ENCODE measurements at places on chromosomes 2 and 18.

GRCh38 chr2:109138449-109138848, 9.4 kb downstream of the SH3RF3 start:
- no peak for DNase-seq

GRCh38 chr2:157194844-157195243, 62.7 kb upstream of the GALNT5 start:
- no peak for DNase-seq

DNA sequence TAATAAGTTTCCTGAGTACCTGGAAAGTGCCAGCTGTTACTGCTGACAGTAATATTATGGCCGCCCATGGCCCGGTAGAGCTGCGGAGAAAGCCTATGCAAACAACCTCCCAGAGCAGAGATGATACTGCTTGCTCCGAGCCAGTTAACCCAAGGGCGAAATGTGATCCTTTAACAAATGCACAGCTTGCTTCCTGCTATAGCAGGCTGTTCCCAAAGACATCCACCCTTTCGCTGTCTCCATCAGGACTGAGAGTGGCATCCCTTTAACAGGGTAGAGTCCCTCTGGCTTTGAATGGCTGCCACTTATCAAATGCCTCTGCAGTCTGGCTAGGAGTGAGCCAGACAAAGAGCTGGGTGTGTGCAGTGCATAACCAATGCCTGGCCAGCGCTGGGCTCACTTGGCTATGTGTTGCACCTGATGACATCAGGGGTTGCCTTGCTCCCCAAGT, 69.7 kb upstream of the DAPL1 start:
- DNase-seq: no peak

- no peak for DNase-seq
Observed at GRCh38 chr2:212364112-212364985, 174.3 kb downstream of the ERBB4 start.

- no peak for DNase-seq
Observed at GRCh38 chr18:65282096-65282495, 468.7 kb upstream of the CDH7 start.

- no peak for DNase-seq
Observed at GRCh38 chr2:75705921-75706320, 4.8 kb downstream of the GCFC2 start.

DNA sequence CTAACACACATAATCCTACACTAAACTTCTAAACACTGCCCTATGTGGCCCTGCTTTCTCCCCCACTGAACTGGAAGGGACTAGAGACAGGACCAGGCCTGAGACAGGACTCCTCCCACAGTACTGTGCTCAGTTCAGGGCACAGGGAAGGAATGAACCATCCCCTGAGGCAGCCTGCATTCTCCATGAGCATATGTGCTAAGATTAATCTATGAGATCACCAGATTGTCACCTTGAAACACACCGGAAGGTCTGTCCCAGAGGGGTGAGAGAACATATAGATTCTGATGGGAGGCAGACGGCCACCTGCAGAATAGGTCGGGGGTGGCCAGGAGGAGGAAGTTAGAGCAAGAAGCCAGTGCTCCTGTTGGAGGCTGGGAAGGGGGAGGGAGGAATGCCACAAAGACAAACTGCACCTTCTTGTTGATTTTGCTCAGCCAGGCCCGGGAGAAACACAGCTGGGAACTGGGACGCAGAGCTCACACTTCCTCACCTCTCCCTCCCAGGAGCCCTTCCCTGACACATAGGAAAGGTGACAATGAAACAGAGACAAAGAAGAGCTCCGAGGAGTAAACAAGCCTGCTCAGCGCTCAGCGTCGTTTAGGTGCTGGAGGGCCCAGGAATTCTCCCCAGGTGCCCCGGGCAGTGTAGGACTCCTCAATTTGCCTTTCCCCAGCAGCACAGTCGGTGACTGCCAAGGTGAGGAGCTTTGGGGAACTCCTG, 52.1 kb downstream of the ZBTB7C start:
- DNase-seq: no peak

DNA sequence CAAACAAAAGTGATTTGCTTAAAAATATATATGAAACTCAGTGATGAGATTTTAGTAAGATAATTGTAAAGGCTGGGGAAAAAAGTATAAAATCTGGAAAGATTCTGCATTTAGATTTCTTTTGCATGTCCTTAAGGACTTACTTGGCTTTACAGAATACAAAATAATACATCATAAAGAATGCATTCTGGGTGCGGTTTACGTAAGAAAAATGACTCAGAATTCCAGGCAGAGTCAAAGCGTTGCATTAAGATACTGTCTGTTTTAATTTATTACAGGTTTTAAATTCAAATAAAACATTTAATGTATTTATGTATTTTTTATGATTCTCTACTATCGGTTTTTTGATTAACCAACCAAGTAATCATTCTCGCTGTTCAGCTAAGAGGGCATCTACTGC, 178.0 kb downstream of the SH3BP4 start:
- no peak for DNase-seq

DNA sequence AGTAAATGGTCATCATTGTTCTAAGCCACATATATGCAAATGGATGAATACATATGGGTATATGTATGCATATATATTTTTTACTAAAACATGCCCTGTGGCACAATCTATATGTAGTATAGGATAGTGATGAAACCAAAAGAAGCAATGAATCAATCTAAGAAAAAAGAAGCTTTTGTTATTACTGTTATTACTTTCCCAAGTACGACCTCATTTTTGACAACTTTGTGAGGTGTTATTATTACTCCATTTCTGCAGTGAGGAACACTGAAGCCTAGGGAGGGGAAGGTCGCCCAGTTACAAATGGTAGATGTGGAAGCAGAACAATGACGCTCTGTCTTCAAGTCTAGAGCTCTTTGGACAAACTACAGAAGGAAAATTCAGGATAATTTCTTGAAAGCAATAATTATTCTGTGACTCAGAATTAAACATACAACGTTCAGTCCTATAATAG, 38.3 kb downstream of the STAT4 start:
- no peak for DNase-seq

DNA sequence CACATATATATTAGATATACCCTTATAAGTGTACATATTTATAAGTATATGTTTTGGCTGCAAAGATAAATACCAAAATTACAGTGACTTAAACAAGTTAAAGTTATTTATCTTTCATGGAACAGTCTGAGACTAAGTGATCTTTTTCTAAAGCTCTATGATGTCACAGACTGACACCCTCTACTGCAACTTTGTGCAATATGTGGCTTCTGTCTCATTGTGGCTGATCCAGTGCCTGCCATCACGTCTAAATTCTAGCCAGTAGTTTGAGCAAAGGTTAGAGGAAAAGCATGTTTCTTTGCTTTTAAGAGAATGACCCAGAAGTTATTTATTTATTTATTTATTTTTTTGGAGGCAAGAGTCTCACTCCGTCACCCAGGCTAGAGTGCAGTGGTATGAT, 13.8 kb upstream of the GATA6 start:
- no peak for DNase-seq

DNA sequence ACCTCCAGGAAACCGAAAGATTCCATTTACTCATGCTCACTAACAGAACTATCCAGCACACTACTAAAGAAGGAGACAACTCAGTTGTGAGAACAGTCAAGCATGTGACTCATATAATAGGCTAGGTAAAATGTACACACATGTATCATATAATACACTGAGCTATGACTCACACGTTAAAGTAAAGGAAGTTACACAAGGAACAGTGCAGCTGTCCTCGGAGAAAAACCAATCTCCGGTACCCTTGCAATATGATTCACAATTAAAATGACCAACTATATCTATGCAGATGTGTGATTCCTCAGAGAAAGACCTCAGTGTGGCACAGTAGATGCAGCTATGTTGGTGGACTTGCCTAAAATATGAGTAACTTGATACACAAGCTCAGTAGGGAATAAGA, 76.5 kb downstream of the STRN start:
- no peak for DNase-seq

DNA sequence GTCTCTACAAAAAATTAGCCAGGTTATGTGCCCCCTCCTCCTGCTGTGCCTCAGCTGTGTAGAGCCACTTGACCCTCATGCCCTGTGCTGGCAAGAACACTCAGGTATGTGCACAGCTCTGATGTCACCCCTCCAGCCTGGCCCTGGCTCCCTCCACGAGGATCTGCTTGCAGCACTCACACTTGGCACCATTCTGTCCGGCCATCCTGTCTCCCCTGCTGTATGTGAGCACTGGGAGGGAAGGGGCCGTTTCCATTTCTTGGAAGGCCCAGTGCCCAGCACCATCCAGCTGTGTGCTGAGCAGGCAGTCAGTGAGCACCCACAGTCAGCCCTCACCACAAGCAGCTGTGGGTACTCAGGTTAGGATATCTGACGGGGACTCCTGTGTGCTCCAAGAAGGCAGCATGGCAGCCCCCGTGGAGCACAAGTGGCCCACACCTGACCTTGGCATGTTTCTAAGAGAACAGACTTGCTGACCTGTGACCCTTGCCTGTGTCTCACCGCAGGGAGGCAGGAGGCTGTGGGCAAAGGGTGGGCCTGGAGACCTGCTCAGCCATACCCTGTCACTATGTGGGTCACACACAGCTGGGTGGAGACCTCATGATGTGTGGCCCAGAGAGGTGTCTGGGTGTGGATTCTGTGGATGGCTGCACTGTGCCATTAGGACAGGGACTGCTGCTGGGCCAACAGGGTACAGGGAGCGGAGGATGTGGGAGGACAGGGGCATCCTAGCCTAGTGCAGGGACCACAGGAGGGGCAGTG, 31.5 kb downstream of the USP34 start:
- no peak for DNase-seq

DNA sequence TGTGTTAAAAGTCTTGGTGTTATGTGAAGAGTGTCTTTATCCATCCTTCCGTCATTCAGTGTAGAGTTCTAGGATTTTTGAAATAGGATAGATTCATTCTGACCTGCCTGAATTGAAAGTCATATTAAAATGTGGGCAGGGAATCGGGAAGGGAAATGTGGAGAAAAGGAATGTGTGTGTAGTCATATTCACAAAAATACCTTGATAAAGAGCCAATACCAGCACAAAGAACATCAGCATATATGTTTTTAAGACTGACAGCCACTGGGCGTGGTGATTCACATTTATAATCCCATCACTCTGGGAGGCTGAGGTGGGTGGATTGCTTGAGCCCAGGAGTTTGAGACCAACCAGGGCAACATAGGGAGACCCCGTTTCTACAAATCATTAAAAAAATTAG, 188.1 kb downstream of the CAMKMT start:
- no peak for DNase-seq

GRCh38 chr2:163436963-163437362, 298.8 kb downstream of the FIGN start:
- DNase-seq: no peak

DNA sequence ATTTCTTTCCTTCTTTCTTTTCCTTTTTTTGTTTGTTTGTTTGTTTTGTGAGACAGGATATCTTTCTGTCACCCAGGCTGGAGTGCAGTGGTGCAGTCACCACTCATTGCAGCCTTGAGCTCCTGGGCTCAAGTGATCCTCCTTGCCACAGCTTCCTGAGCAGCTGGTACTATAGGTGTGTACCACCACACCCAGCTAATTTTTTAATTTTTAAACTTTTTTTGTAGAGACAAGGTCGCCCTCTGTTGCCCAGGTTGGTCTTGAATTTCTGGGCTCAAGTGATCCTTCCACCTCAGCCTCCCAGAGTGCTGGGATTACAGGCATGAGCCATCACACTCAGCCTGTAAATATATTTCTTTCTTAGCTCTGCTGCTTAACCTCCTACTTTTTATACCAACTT, 83.4 kb upstream of the CYP20A1 start:
- DNase-seq: no peak

GRCh38 chr2:74856004-74856578, 22.2 kb downstream of the HK2 start:
- no peak for DNase-seq

DNA sequence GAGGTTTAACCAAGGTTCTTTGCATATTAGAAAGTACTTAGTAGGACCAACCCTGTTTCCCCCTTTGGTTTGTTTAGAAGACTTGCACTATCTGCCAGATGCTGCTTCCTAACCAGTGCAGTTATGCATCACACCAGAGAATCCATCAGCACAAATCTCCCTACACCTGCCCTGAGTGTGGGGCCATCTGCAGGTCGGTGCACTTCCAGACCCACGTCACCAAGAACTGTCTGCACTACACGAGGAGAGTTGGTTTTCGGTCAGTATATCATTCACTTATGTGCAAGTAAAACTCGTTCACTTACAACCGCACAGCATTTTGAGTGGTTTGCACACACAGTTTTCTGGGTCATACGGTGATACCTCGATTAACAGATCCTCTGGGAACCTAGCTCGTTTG, 69.7 kb downstream of the ZNF532 start:
- no peak for DNase-seq

GRCh38 chr2:54457323-54458023, 1.3 kb downstream of the SPTBN1 start:
- DNase-seq: peak; percentile 87

DNA sequence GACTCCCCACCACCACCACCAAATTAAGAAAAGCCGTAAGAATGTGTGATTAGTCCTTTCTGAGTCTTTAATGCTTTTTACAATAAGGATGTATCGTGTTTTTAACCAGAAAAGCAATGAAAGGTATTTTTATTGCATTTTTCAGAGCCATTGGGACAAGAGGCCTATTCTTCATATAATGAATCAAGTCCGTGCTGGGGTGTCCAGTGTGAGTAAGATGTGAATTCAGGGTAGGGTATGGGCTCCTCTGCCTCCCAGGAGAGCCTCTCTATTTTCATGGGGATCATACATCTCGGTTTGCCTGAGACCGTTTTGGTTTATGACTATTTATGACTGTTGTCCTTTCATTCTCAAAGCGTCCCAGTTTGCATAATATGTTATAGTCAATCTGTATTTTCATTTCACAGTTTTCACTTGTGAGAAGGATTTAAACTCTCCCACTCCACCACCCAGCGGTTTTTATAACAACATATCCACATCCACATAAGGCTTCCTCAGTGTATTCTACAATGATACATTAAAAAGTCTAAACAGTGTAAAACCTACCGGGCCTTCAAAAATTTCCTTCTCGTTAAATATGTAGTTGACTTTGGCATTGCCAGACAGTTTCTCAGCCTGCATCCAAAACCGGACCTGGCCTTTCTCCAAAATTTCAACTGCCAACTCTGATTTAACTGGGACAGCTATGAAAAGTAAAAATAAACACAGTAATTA, 80.8 kb upstream of the LPIN2 start:
- DNase-seq: no peak

GRCh38 chr2:233025706-233026105, 6.8 kb upstream of the NEU2 start:
- DNase-seq: no peak

- DNase-seq: no peak
Observed at GRCh38 chr18:53253789-53254188, 913.8 kb downstream of the DCC start.

Data from SHP77 treated with DMSO at 0.1 percent for 48 hours (cell line).